ENCODE measurements at places on chromosomes 1 and 21. TPM values are rescaled to one million over a fixed set of nuclear protein-coding genes. Genes with fewer than 3 reads are reported as not detected.

TAS1R1 gene
- not detected for total RNA-seq

C1orf185 gene
- not detected for total RNA-seq

DNA sequence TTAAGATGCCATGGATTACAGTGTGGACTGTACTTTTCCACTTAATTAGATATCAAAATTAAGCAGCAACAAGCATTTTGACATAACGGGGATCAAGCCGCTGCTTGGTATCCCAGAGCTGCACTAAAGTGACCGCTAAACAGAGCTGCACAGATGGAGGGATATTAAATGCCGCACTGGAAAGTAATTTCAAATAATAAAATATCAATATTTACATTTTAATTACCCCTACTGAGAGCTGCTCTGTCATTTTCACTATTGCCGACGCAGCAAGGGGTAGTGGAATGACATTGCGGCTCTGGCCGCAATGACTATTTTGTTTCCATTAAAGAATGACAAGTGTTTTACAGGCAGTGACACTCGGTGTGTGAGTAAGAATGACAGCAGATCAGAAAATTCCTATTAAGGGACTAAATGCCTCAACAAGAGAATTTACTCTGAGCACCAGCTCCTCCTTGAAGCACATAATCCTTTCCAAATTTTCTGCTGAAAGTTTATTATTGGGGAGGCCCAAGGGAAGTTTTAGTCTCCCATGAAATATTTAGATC lies 109.1 kb upstream of the USH2A start:
- H3K36me3 ChIP-seq, result no peaks in the 10 kb centered on the region
- H3K27me3 ChIP-seq, result no peaks in the 10 kb centered on the region
- DNase-seq, result no peak

- peaks cover 32% of the 10 kb centered on the region for H3K4me1 ChIP-seq
- H3K4me3 ChIP-seq, result peak overlapping the region; percentile 73
- H3K27me3 ChIP-seq, result peaks cover 18% of the 10 kb centered on the region
- peak; percentile 40 for DNase-seq
These were observed 434 bp downstream of the EVA1B start for GRCh38 chr1:36322786-36323635.

All from activated B cell treated with CpG ODN at 0.5 μM for 24 hours (primary cell).